IMR-90 (cell line): ENCODE measurements at places on chromosomes 5 and 9. TPM values are rescaled to one million over a fixed set of nuclear protein-coding genes. Genes with fewer than 3 reads are reported as not detected.

Gene DDX4
- total RNA-seq: not detected in 2 replicates

Gene FOXD4L5
- under 0.01 TPM in 1 of 2 replicates, not detected in the other for total RNA-seq

Gene AFAP1L1
- 5.3 and 5.7 TPM in 2 replicates for total RNA-seq

Gene SHC3
- 13.3 and 13.9 TPM in 2 replicates for total RNA-seq

Gene TLX3
- not detected in 2 replicates for total RNA-seq

Gene CCNG1
- 380 and 382 TPM in 2 replicates for total RNA-seq

Gene INSL4
- total RNA-seq: not detected in 2 replicates

Gene SV2C
- total RNA-seq: not detected in 2 replicates

GRCh38 chr9:99368341-99369326 is 146.6 kb downstream of the SEC61B start:
- DNase-seq: peak; percentile 83

- no peak for DNase-seq
Measured at GRCh38 chr5:143582176-143582575, 178.7 kb upstream of the NR3C1 start.

DNA sequence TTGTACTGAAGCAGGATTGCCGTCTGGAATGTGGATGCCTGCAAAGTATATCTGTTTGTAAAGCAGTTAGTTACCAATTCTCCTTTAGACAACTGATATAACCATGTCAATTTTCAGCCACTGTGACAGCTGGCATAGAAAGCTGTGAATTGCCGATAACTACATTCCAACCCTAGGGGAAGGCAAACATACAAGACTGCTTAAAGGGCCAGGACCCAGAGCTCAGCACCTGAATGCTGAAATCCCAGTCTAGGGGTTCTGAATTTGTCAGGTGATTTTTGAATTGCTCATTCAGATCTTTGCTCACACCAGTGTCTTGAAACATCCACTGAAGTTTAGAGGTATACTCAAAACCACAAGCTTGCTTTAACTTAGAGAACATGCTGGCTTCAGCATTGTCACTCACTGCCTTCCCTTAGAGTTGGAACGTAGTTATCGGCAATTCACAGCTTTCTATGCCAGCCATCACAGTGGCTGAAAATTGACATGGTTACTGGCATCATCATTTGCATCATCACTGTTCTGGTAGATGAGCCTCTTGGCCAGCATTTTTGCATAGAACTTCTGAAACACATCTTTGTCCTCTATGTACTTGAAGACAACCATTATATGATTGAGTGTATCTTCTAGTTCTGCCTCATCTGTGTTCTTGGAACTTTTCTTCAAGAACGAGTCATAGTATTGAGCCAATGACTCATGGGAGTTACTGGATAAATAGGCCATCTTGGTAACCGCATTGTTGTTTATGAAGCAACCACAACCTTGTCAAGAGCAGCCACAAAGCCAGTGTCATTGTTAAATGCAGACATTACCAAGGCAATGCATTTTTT is 82.1 kb downstream of the CCDC192 start:
- peak; percentile 96 for DNase-seq

DNA sequence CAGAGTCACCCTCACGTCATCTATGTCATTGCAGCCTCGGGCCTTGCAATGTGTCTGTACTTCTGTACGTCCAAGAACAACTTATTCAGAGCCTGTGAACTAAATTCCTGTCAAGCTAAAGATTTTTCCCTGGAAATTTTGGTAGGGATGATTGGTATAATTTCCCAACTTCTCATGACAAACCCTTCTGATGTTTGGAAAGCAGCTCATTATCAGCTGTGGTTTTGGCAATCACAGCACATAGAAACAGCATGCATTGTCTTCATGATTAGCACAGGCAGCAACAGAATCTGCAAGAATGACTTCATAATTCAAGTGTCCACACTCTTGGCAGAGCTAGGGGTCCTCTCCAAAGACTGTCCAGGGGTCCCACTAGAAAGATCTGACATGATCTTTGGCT is 49.5 kb downstream of the APBA1 start:
- DNase-seq: peak; percentile 46

DNA sequence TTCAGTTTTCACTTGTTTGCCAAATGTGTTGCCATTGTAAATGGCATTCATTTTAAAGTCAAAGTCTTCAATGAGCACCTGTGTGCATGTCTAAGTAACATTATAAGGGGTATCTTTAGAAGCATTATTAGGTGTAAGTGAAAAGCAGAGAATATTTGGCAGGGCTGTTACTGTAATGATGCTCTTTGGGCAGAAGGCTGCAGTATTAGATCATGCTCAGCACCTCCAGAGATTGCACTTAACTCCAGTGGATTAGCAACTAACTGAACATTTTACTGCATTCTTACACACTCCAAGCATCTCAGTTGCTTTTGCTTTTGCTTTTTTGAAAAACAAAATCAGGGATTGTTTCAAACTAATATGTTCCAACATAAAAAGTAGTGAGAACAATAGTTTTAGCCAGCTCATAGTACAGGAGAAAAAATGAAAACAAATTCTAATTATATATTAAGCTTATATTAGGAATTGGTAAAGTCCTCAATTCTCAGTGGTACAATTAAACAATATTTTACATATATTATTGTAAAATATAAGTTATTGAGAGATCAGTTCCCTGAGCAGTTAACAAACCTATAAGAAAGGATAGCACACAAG is 1740.9 kb upstream of the CDH9 start:
- no peak for DNase-seq

- no peak for DNase-seq
Measured at GRCh38 chr9:14883310-14883944, 26.8 kb downstream of the FREM1 start.

DNA sequence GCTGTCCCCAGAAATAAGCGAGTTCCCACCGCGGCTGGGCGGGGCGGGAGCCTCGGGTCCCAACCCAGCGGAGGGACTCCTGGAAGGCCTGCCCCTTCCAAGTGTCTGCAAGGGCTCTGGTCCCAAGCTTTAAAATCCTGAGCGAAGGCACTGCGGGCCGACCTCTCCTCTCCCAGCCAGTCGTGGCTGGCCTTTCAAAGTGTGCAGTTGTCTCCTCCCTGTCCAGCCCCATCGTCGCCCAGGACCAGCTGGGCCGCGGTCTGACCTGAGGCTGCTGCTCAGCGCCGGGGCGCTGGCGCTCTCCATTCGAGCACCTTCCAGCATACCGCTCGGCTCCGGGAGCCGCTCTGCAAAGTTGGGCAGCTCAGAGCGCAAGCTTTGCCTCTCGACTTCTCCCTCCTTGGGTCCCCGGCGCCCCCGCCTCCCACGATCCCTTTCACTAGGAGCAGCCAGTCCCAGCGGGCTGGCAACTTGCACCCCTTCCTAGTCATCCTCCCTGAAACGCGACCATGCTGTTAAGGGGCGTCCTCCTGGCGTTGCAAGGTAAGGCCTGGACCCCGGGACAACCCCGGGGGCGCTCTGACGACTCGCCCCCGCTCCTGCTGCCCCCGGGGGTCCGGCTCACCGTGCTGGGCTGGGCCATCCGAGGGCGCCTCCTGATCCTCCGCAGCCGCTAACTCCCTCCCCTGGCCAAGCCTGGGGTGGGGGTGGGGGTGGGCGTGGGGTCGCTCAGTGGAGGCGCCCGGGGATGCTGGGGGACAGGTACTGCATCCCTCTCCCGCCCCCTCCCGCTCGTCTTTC is at the start of gene MAMDC2:
MAMDC2 (plus strand) TSS at position 160 of the 801 bp plus-strand sequence; CDS start at position 510, 350 bp downstream.
- DNase-seq: peak; percentile 51

GRCh38 chr9:134304690-134305089 is 21.6 kb upstream of the RXRA start:
- DNase-seq: no peak

GRCh38 chr5:78243639-78244038 is 50.9 kb downstream of the AP3B1 start:
- DNase-seq: peak; percentile 88

- peak; percentile 42 for DNase-seq
Measured at GRCh38 chr5:103010168-103010567, 109.8 kb downstream of the GIN1 start.

DNA sequence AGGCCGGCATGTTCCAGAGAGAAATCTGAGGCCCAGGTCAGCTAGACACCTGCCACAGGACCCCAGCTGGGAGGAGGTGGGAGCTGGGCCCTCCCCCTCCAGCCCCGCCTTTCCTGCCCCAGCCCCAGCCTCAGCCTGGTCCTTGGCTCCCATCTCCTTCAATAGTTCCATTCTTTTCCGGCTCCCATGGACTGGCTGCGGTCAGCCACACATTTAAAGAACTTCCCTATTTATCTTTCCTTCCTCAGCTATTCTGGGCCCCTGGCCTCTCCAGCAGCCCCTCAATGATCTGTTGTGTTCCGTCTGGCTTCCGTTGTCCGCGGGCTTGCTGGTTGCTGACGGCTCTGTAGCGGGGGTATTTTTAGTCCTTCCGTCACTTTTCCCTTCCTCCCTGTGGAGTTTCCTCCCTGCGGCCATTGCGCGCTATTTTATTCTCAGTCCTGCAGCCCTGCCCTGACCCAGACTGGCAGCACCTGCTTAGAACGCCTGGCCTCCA is 73.8 kb downstream of the AMBP start:
- no peak for DNase-seq

- no peak for DNase-seq
Measured at GRCh38 chr5:94693845-94694370, 75.4 kb downstream of the SLF1 start.

- no peak for DNase-seq
Measured at GRCh38 chr5:94832685-94833084, 214.2 kb downstream of the SLF1 start.

DNA sequence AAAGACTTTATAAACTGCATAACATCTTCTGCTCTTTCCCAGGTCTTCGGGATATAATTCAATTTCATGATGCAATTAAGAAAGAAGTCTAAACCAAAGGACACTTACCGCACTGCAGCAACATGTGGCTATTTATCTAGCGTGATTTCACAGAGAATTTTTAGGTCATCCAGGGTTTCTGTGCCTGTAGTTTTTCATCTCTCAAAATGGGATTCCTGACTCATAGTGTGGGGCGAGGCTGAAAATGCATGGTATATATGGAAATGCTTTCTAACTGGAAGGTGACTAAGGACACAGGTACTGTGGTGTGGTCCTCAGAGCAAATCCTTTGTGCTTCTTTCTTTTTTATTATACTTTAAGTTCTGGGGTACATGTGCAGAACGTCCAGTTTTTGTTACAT is 557.7 kb upstream of the KLF4 start:
- peak; percentile 39 for DNase-seq

GRCh38 chr5:80122579-80122978 is 87.4 kb downstream of the THBS4 start:
- no peak for DNase-seq

- no peak for DNase-seq
Measured at GRCh38 chr9:28882529-28882928, 1309.2 kb upstream of the C9orf72 start.

- DNase-seq: no peak
Measured at GRCh38 chr5:66969963-66970362, 226.6 kb downstream of the CD180 start.

DNA sequence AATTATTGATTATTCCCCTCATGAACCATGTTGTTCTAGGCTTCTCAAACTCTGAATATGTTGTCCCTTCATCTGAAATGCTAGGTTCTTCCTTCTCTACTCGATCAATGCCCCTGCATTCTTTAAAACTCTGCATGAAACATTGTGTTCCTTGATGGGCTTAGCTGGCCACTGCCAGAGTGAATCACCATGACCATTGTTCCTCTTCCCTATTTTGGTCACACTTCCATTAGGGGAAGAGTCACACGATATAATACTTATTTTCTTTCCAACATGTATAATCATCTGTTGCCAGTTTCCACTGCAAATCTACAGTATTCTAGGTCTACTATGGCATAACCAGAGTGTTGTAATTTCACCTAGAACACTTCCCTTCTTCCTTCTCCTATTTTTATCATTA is 247.9 kb downstream of the TRPM3 start:
- no peak for DNase-seq

DNA sequence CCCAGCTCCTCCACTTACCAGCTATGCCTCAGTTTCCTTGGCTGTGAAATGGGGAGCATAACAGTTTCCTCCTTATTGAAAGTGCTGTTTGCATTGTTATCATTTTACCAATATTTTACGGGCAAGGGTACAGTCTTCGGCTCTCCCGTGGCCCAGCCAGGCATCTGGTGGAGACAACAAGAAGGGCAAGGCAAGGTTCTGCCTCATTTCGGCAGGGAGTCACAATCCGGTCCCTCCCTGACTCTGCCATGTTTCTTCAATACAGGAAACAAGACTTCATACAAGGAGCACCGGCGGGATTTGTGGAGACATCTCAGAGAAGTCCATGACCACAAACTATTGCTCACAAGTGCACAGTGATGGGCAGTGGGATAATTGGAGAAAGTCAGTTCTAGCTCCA is 174.0 kb downstream of the FGF18 start:
- DNase-seq: no peak

DNA sequence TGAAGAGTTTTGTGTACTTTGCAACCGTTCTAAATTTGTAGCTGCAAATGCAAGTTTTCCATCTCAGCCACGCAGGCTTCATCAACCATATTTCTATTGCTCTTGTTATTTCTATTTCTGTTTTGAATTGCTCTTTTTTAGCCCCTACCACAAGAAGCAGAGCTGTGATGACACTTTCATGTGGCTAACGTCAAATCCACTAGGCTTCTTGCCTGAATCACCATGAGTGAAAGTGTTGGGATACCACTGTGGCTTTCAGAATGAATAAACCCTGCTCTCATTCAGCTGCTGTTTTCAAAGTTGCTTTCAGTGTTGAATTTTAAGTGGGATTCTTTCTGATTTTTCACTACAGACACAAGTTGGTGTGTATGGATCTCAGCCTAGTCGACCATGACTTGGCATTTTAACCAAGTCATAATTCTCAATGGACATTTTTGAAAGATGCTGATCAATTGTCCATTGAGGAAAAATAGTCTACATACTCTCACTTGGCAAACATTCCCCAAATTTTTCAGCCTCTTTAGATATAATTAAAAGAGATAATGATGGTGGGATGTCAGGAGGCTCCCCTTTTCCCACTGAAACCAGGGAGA is 41.0 kb upstream of the MTAP start:
- DNase-seq: no peak

DNA sequence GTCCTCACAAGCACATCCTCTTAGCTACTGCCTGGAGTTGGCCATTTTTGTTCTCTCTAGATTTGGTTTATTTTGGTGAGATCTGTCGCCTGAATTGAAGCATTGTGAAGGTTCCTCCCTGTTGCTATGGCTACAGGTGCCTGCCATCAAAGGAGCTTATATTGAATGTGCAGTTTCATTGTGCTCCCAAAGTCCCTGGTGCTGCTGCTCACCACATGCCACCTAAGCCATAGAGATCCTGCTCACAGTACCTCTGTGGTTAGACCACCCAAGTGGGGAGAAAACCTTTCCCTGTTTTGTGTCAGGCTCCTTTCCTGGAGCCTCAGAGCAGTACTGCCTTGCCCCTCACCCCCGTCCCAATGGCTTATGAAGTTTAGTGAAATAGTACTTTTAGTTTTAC is 383.4 kb downstream of the TMEM38B start:
- no peak for DNase-seq

GRCh38 chr5:179314606-179315355 is 30.5 kb downstream of the ADAMTS2 start:
- DNase-seq: no peak

- no peak for DNase-seq
Measured at GRCh38 chr9:23563517-23563916, 262.5 kb downstream of the ELAVL2 start.
